ENCODE measurements at places on chromosomes 1 and 21. TPM values are rescaled to one million over a fixed set of nuclear protein-coding genes. Genes with fewer than 3 reads are reported as not detected.

Gene EPHA2
- 0.22 TPM for polyA plus RNA-seq

Gene CD84
- not detected for polyA plus RNA-seq

Gene SELENBP1
- polyA plus RNA-seq: 0.83 TPM

Gene SYT11
- 166 TPM for polyA plus RNA-seq

Gene CYP4A11
- not detected for polyA plus RNA-seq

Gene LCA5L
- 1.5 TPM for polyA plus RNA-seq

Gene PKLR
- not detected for polyA plus RNA-seq

Gene CTTNBP2NL
- polyA plus RNA-seq: 20.9 TPM

Gene PYHIN1
- not detected for polyA plus RNA-seq

Gene NBPF6
- polyA plus RNA-seq: not detected

Gene ZNF124
- polyA plus RNA-seq: 2.7 TPM

Gene BNIPL
- polyA plus RNA-seq: 0.60 TPM

Gene NOS1AP
- 0.69 TPM for polyA plus RNA-seq

Gene WNT3A
- not detected for polyA plus RNA-seq

Gene FCGR3A
- 1.3 TPM for polyA plus RNA-seq

Gene CADM3
- polyA plus RNA-seq: 12.1 TPM

Gene GBP5
- polyA plus RNA-seq: not detected

Gene TCHHL1
- not detected for polyA plus RNA-seq

Gene SERTAD4
- polyA plus RNA-seq: 1.9 TPM

Gene IL24
- not detected for polyA plus RNA-seq

Gene TNNT2
- polyA plus RNA-seq: not detected

Gene ERG
- 0.04 TPM for polyA plus RNA-seq

Gene TGFB2
- polyA plus RNA-seq: 6.9 TPM

Gene LAX1
- polyA plus RNA-seq: not detected

Gene OVAAL
- not detected for polyA plus RNA-seq

Gene GSTM3
- 497 TPM for polyA plus RNA-seq

Gene MAEL
- 4.6 TPM for polyA plus RNA-seq

Gene RXFP4
- not detected for polyA plus RNA-seq

Gene CFHR1
- not detected for polyA plus RNA-seq

Gene CASQ1
- polyA plus RNA-seq: 18.4 TPM

Gene IGSF21
- polyA plus RNA-seq: 43.3 TPM

Gene C1orf87
- polyA plus RNA-seq: not detected

Gene IQGAP3
- 0.09 TPM for polyA plus RNA-seq

Gene CELSR2
- 4.2 TPM for polyA plus RNA-seq

Measured in Purkinje cell (primary cell).